ENCODE measurements at places on chromosomes 3 and 15. TPM values are rescaled to one million over a fixed set of nuclear protein-coding genes. Genes with fewer than 3 reads are reported as not detected.

Gene CMTM8
- total RNA-seq: 8.1 TPM

Gene RAD54L2
- total RNA-seq: 27.4 TPM

- DNase-seq: no peak
Measured at GRCh38 chr3:10935846-10936631, 56.5 kb upstream of the SLC6A1 start.

- no peak for DNase-seq
Measured at GRCh38 chr15:82159922-82160321, 102.6 kb downstream of the EFL1 start.

DNA sequence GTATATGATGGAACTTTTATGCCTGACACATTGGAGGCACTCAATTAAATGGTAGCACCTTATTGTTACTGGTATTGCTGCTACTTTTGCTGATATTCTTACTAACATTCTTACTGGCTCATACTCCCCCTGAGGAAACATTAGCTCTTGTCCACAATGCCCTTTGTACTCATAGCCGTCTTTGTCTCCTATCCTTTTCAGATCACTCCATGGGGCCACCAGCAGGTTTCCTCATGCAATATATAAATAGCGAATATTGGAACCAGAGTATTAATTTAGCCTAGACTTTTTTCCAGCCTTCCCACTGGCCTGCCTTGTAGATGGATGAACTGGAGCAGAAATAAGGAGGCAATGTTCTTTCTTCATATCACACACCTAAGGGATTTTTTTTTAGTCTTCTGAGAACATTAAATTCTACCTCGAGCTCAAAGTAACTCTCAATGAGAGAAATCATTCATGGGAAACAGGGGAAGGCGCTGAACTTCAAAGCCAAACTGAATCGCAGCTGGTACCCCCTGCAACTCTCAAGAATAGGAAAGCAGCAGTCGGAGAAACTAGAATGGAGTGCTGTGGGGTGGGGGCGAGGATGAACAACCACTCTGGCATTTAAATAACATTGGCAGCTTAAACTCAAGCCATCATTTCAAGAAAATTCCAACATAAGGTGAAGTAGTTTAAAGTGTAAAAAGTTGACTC lies 300.3 kb downstream of the TAFA4 start:
- no peak for DNase-seq

GRCh38 chr15:49387471-49387870 lies 35.6 kb upstream of the FGF7 start:
- DNase-seq: no peak

GRCh38 chr3:99846477-99847160 lies 29.0 kb downstream of the CMSS1 start:
- no peak for DNase-seq

DNA sequence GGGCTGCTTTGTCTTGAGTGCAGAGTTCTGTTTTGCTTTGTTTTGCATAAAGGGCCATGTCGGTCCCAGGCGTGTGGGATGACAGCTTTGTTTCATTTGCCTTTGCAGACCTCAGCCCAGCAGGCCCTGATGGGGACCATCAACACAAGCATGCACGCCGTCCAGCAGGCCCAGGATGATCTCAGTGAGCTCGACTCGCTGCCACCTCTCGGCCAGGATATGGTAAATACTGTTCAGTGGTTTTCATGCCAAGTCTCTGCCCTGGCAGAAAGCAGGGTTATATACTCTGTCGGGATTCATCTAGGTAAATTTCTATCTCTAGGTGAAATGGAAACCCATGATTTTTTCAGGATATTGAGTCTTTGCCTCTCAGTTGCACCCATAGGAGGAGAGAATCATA lies 343.9 kb upstream of the TPM1 start:
- no peak for DNase-seq

DNA sequence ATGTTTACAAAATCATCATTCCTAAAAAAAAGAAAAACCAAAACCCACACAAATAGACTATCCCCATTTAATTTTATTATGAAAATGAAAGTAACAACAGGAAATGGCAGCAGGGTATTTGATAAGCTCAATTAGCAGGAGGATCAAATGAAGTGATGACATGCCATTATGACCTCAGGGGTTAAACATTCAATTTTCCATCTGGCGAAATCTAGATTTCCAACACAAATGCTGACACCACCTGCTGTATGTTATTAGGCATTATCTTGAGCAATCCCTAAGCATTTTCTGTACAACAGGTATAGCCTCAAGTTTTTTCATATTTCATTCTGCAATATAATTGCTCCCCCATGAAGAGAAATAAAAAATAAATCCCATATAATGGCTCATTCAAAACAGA lies 57.1 kb downstream of the SHQ1 start:
- no peak for DNase-seq

GRCh38 chr15:31516874-31517273 lies 190.2 kb downstream of the KLF13 start:
- DNase-seq: no peak

DNA sequence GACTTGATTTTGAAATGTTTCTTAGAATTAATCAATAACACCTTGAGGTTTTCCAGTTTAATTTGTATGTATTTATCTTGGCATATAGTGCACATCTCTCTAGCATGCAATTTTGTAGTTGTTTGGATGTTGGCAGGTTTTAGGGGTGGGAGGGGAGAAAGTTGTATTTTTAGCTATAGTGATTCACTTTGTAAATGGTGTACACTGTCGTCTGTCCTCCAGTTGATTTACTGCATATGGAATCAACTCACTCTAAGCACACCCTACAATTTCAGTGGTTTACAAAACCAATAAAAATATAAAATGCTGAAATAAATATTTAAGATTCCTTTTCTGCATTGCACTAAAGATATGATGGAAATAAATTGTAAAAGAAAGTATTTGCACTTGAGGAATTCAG lies 199.1 kb downstream of the CDIN1 start:
- no peak for DNase-seq

- no peak for DNase-seq
Measured at GRCh38 chr15:46450112-46450809, 815.4 kb downstream of the SQOR start.
